ENCODE measurements at places on chromosomes 13 and 19. TPM values are rescaled to one million over a fixed set of nuclear protein-coding genes. Genes with fewer than 3 reads are reported as not detected.

Gene TDRD12
- polyA plus RNA-seq: 0.03 TPM

Gene FCGBP
- polyA plus RNA-seq: 0.03 TPM

GRCh38 chr13:54162069-54162468 lies 1133.5 kb downstream of the OLFM4 start:
- no peaks in the 10 kb centered on the region for H3K36me3 ChIP-seq
- no peak for DNase-seq

- H3K4me3 ChIP-seq: no peak overlapping the region
- H3K27me3 ChIP-seq: no peaks in the 10 kb centered on the region
- no peak overlapping the region for H3K27ac ChIP-seq
- DNase-seq: no peak
Measured at GRCh38 chr13:44648392-44649103, 72.4 kb upstream of the TSC22D1 start.

Gene IGFL2
- polyA plus RNA-seq: not detected

GRCh38 chr19:55777528-55777927 lies 8.6 kb downstream of the RFPL4AL1 start:
- no peak for DNase-seq
- H3K27ac ChIP-seq: no peak overlapping the region
- no peaks in the 10 kb centered on the region for H3K4me1 ChIP-seq
- no peaks in the 10 kb centered on the region for H3K27me3 ChIP-seq
- no peaks in the 10 kb centered on the region for H3K36me3 ChIP-seq

Gene TMEM38A
- polyA plus RNA-seq: 2.2 TPM

DNA sequence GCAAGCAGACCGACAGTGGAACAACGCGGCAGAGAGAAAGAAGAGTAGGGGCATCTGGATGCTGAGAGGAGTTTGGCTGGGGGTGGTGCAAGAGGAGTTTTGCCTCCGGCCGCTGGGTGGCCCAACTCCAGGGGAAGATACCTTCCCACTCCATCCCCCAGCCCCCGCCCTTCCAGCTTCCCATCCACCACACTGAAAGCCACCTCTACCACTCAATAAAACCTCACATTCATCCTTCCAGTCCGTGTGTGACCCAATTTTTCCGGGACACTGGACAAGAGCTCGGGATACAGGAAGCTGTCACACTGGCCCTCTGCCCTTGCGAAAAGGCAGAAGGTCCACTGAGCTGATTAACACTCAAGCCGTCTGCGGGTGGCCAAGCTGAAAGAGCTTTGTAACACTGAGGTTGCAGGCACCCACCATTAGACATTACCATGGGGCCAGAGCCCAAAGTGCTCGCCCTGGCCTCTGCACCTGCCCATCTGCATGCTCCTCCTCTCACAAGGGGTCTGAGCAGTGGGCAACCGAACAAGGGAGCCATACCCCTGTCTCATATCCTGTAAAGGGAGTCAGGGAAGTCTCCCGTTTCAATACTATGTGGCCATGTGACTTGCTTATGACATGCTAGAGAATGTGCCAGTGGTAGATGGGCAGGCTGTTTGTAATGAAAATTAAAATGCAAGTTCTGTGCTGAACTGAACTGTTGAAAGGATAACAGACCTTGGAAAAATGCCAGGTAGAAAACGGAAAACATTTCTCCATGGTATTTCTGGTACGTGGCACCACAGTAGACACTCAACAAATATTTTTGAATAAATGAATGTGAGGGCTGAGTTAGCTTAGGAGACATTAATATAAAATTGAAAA lies 205.1 kb upstream of the STARD13 start:
- H3K27me3 ChIP-seq: no peaks in the 10 kb centered on the region
- H3K4me3 ChIP-seq: no peak overlapping the region
- DNase-seq: no peak

DNA sequence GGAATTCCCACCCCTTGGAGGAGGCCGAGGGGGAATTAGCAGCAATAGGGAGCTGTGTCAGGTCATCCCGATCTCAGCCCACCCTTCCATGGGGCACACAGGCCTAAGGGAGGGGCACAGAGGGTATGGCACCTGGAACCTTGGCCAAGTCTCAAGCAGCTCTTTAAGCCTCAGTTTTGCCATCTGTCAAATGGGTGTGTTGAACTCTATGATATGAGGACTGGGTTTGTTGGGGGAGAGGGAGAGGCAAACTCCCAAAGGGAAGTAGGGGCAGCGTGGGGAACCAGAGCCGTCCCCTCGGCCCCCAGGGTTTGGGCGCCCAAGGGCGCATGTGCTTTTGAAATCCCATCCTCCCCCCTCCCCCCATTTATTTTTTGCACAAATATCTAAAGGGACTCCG lies 49.7 kb downstream of the COLGALT1 start:
- DNase-seq: no peak
- no peak overlapping the region for H3K27ac ChIP-seq
- H3K4me3 ChIP-seq: no peak overlapping the region
- H3K27me3 ChIP-seq: peaks cover 29% of the 10 kb centered on the region
- H3K36me3 ChIP-seq: no peaks in the 10 kb centered on the region
- H3K4me1 ChIP-seq: no peaks in the 10 kb centered on the region

Gene KLK12
- polyA plus RNA-seq: not detected

Gene ARHGAP35
- 18.7 TPM for polyA plus RNA-seq

DNA sequence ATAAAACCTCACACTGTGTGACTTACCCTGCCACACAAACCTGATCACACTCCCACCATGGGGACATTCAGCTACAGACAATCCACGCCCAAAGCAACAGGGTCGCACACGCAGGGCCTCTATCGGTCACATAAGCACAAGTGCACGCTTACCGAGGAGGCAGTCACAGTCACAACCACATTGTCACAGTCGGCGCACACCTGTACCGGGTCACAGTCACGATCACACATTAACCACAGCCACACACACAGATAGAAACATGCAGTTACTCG lies 579 bp downstream of the ZNF566 start:
- H3K36me3 ChIP-seq: 0 out of 2 replicates have a peak, but pooled peaks cover 1% of the 10 kb centered on the region
- peak overlapping the region; percentile 44 for H3K27ac ChIP-seq
- peak overlapping the region; percentile 64 for H3K4me3 ChIP-seq
- no peaks in the 10 kb centered on the region for H3K4me1 ChIP-seq
- no peak for DNase-seq

DNA sequence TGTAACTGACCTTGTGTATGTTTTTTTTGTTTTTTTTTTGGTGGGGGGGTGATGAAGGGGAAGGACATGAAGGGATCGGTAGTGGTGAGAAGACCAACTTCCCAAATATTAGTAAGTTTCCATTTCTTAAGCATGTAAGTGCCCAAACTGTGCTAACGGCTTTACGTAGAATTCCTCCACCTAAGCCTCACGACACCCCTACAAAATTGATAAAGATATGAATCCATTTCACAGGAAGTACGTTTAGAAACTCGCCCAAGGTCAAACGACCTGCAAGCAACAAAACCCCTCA lies 649 bp downstream of the UQCRFS1 start:
- no peak for DNase-seq
- H3K36me3 ChIP-seq: peaks cover 2% of the 10 kb centered on the region
- peak overlapping the region; percentile 100 for H3K4me3 ChIP-seq
- peaks cover 2% of the 10 kb centered on the region for H3K4me1 ChIP-seq

DNA sequence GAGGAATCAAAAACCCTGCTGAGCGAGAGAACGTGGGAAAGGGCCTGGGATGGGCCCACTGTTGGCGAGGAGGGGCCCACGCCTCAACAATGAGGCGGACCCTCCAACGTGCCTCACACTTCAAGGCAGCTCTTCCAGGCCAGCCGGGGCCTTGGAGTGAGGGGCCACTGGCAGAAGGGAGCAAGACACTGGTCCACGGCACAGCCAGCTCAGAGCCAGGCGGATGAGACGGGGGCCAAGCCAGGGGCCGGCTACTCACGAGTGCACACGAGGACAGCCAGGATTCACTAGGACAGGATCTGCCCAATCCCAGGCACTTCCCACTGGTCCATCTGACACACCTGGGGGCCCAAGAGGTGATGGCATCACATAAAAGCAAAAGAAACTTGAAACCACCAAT lies 20.5 kb downstream of the ELL start:
- no peak overlapping the region for H3K4me3 ChIP-seq
- H3K36me3 ChIP-seq: no peaks in the 10 kb centered on the region
- no peak for DNase-seq
- H3K4me1 ChIP-seq: peaks cover 23% of the 10 kb centered on the region
- H3K27me3 ChIP-seq: no peaks in the 10 kb centered on the region
- no peak overlapping the region for H3K27ac ChIP-seq

GRCh38 chr19:46426506-46427162 lies 2.1 kb downstream of the PNMA8C start:
- peaks cover 8% of the 10 kb centered on the region for H3K27me3 ChIP-seq
- H3K4me1 ChIP-seq: 0 out of 2 replicates have a peak, but pooled peaks cover 1% of the 10 kb centered on the region
- peak overlapping the region; percentile 52 for H3K4me3 ChIP-seq
- peak overlapping the region; percentile 49 for H3K27ac ChIP-seq

- H3K4me1 ChIP-seq: no peaks in the 10 kb centered on the region
- H3K4me3 ChIP-seq: no peak overlapping the region
- H3K36me3 ChIP-seq: no peaks in the 10 kb centered on the region
- no peaks in the 10 kb centered on the region for H3K27me3 ChIP-seq
- no peak overlapping the region for H3K27ac ChIP-seq
Measured at GRCh38 chr13:86082121-86082520, 282.9 kb upstream of the SLITRK6 start.

- DNase-seq: no peak
- H3K4me1 ChIP-seq: no peaks in the 10 kb centered on the region
- H3K4me3 ChIP-seq: no peak overlapping the region
- no peaks in the 10 kb centered on the region for H3K27me3 ChIP-seq
- H3K36me3 ChIP-seq: no peaks in the 10 kb centered on the region
Measured at GRCh38 chr19:54297759-54298305, 15.1 kb downstream of the LILRA5 start.

DNA sequence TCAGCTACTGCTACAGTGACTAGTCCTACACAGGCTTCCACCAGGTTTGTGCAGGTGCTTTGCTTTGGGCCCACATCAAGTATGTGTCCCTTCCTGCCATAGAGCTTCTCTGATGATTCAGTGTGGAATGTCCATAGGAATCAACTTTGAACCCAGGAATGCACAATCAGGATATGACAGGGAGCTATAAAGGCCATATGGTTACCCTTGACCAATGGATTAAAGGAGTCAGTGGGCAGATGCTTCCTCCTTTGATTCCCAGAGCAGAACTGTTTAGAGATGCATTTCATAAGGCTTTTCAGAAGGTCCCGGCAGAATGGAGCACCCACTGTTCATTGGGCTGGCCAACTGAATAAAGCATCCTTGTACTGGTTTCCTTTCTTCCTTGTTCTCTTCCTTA lies 145.2 kb upstream of the WASF3 start:
- no peak overlapping the region for H3K4me3 ChIP-seq
- no peak overlapping the region for H3K27ac ChIP-seq
- H3K27me3 ChIP-seq: no peaks in the 10 kb centered on the region
- DNase-seq: no peak

- H3K36me3 ChIP-seq: no peaks in the 10 kb centered on the region
- peaks cover 2% of the 10 kb centered on the region for H3K27me3 ChIP-seq
- H3K27ac ChIP-seq: peak overlapping the region; percentile 11
- no peak for DNase-seq
- H3K4me3 ChIP-seq: peak overlapping the region; percentile 52
Measured at GRCh38 chr13:43787518-43787891, 733 bp upstream of the ENOX1 start.

DNA sequence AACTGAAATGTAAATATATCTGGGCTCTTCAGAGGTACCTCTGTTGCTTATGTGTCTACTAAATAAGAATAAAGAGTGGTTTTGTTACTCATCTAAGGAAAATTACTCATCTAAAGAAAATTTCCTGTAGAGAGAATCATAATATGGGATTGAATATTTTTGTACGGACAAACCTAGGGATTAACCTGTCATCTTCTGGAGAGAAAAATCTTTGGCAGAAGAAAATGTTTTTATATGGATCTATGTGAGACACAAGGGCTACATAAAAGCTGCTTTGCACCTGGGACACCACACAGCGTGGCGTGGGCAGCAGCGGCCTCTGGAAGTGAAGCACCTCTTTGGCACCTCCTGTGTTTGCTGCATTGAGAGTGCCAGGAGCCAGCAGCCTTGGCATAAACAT lies 242.9 kb upstream of the DACH1 start:
- DNase-seq: no peak
- no peaks in the 10 kb centered on the region for H3K27me3 ChIP-seq
- H3K27ac ChIP-seq: no peak overlapping the region
- H3K4me3 ChIP-seq: no peak overlapping the region
- H3K36me3 ChIP-seq: no peaks in the 10 kb centered on the region

DNA sequence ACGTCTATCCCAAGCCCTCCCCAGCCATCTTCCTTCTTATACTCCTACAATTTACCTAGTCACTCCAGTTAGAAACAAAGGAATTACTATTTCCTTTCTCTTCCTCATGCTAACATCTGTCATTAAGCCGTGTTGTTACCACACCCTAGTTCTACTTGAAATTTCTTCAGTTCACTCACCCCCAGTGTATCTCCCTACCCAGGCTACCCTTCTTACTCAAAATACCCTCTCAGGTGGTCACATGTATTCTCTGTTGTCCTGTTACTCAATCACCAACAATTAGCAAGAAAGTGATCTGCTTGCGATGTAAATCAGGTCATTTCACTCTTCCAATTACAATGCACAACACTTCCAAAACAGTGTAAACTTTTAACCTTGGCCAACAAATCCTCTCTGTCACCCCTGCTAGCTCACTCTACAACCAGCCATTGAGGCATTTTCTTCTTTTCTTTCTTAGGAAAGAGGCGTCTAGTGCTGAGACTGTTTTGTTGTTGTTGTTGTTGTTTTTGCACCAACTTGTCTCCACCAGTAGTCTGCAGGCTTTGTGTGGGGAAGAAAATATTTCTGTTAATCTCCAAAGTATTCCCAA lies 50.7 kb downstream of the PCDH17 start:
- no peaks in the 10 kb centered on the region for H3K27me3 ChIP-seq
- H3K4me3 ChIP-seq: no peak overlapping the region
- no peak for DNase-seq
- no peaks in the 10 kb centered on the region for H3K36me3 ChIP-seq

- H3K4me1 ChIP-seq: no peaks in the 10 kb centered on the region
- DNase-seq: no peak
- no peaks in the 10 kb centered on the region for H3K27me3 ChIP-seq
- no peak overlapping the region for H3K27ac ChIP-seq
- H3K36me3 ChIP-seq: no peaks in the 10 kb centered on the region
- H3K4me3 ChIP-seq: no peak overlapping the region
Measured at GRCh38 chr13:78680115-78680561, 21.2 kb upstream of the OBI1 start.

Gene ATP4B
- polyA plus RNA-seq: not detected

DNA sequence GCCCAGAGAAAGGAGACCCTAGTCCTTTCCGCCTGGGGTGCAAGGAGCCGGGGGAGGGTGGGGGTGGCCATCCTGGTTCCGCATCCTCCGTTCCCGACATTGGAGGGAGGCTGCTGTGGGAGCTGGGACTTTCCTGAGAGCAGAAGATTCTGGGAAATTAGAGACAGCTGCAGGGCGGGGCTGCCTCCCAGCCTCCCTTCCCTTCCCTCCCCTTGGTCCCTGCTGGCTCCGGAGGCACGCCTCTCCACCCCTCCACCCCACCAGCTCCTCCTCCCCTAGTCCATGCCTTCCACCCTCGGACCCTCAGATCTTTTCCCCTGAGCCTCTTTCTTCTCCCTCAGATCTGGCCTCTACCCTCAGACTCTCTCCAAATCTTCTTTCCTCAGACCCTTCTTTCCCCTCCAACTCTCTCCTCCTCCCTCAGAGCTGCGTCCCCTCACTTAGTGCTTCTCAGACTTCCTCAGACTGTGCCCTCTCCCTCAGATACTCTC lies 3.1 kb upstream of the BCL3 start:
- peak; percentile 80 for DNase-seq
- peak overlapping the region; percentile 61 for H3K27ac ChIP-seq
- no peaks in the 10 kb centered on the region for H3K27me3 ChIP-seq
- H3K4me3 ChIP-seq: no peak overlapping the region
- peaks cover 5% of the 10 kb centered on the region for H3K36me3 ChIP-seq

GRCh38 chr13:28540612-28541011 lies 45.7 kb upstream of the FLT1 start:
- no peaks in the 10 kb centered on the region for H3K36me3 ChIP-seq
- H3K4me3 ChIP-seq: no peak overlapping the region
- H3K27me3 ChIP-seq: no peaks in the 10 kb centered on the region
- H3K4me1 ChIP-seq: peaks cover 2% of the 10 kb centered on the region
- DNase-seq: peak; percentile 57
